ENCODE measurements at places on chromosomes 7 and 10.

GRCh38 chr7:98621573-98622482, 4.7 kb downstream of the NPTX2 start:
- DNase-seq: no peak

DNA sequence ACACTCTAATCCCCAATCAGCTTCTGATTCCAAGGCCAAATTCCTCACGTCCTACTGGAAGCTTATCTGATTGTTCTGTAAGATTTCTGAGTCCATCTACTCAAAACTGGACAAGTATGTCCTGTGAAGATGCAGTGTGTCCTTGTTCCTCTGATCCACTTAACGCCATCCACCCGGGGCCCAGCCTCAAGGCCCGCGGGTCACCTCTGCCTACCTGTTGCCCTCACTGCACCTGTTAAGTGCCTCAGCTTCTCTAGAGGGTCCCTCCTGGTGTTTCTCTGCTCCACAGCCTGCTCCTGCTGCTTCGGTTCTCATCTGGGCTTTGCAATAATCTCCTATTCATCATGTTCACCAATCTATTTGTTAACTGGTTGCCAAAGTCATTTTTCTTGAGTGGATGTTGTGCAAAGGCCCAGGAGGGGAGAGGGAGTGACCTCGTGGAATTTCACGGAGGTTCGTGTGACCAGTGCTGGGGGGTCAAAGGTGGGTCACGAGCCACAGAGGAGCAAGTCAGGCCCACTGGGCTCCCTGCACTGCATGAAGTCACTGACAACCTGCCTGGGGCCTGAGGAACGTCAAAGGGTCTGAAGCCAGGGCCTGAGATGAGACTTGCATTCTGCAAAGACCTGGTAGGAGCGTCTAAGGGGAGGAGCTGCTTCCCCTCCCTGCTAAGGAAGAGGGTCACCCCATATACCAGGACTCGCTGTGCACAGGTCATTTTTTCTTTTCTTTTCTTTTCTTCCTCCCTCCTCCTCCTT, 338.1 kb downstream of the WDR37 start:
- DNase-seq: no peak

DNA sequence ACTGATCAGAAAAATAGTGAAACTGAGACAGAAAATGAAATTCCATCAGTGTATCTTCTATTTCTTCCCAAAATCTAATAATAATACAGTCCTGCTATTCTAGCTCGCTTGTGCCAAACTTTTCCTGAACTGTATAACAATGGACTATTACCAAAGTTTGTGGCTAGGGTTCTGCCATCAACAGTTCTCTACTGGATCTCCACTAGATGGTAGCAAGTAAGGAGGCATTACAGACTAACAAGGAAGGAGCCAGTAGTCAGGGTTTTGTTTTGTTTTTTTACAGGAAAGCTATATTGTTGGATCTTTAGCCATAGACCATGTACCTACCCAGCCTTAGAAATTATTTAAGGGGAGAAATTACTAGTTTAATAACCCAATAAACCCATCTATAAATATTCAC, 10.8 kb downstream of the MTERF1 start:
- DNase-seq: no peak

GRCh38 chr10:103572347-103573204, 79.1 kb downstream of the NEURL1 start:
- DNase-seq: no peak

DNA sequence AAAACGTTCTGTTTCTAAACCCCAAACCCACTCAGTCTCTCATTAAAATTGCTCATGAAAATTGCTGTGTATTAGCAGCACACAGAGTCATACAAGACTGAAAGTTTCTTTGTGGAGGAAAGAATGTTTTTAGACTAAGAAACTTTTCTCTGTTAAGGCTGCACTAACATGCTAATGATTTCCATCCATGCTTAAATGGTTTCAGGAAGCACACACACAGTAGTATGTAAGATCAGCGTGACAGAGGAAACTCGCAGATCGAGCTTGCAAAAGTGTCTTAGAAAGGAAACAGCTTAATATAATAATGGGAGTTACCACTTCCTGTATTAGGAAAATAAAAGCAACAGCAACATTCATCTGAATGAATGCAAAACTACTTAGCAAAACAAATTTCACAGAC, 112.7 kb downstream of the ICA1 start:
- DNase-seq: no peak

DNA sequence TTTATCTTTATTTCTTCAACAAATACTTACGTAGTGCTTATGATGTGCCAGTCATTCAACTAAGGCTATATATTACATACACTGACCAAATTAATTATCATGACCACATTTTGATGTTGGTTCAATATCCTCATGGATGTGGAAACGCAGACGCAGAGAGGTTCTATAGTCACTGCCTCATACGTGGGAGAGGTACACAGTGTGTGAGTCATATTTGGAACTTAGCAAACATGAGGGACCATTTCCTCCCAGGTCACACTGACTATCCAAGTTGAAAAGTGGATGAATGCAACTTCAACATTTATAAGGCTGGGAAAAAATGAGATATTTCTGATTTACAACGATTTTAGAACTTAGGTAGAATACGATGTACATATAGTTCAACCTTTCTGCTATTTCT, 113.6 kb downstream of the PRLHR start:
- no peak for DNase-seq

DNA sequence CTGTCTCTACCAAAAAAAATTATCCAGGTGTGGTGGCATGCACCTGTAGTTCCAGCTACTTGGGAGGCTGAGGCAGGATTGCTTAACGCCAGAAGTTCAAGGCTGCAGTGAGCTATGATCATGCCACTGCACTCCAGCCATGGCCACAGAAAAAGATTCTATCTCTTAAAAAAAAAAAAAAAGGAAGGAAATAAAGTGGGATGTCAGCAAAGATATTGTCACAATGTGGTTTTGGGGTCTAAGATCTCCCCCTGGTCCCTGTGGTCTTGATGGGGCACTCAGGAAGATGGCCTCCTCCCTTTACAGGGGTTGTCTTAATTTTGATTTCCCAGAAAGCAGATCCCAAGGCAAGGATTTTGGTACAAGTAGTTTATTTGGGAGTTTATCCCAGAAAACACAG, 7.4 kb upstream of the KAZALD1 start:
- no peak for DNase-seq

DNA sequence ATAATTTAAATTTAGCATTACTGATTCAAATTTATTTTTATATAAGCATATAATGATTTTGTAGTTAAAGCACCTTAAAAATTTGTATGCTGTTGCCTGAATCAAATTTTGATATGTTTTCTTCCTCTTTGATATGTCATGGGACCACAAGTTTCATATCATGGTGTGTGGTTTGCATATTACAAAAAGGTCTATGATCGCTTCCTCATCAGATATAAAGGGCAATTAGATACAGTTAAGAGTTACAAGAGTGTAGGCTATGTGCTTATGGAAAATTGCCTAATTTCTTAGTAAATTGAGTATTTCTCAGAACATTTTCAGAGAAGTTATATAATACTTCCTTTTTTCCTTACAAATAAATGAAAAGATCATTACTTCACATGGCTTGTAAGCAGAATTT, 22.2 kb downstream of the MRC1 start:
- DNase-seq: no peak

DNA sequence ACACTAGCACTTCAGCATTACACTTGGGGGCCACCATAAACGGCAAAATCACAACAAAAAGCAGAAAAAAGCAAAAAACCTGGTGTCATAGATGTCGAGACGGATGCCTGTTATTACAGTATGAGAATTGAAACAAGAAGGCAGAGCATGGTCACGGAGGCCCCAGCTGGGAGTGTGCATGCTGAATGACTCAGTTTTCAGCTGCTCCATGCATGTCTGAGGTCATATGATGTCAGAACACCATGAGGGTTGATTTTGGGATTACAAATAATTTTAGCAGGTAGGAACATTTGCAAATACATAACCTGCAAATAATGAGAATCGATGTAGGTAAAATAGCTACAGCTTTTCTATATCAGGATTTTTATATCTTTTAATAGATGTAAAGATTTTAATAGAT, 19.1 kb downstream of the ZMYND11 start:
- no peak for DNase-seq

- no peak for DNase-seq
These were observed 1.3 kb downstream of the LDB1 start for GRCh38 chr10:102118867-102119266.

- DNase-seq: no peak
These were observed 43.8 kb upstream of the ZNF438 start for GRCh38 chr10:31075434-31075833.

DNA sequence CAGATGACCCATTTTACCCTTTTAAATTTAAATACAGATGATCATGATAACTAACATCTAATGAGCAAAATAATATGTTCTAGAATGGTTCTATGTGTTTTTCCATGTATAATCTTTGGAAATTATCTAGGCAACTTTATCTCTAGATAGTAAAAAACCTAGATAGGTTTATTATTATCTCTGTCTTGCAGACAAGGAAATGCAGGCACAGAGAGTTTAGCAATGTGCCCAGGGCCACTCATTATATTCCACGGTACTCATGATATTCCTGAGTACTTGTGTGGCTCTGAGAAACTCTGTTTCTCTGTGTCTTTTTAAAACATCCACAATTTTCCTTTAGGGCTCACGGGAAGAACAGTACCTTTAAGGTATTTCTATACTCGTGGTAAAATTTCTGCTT, 26.4 kb upstream of the SNX13 start:
- no peak for DNase-seq

DNA sequence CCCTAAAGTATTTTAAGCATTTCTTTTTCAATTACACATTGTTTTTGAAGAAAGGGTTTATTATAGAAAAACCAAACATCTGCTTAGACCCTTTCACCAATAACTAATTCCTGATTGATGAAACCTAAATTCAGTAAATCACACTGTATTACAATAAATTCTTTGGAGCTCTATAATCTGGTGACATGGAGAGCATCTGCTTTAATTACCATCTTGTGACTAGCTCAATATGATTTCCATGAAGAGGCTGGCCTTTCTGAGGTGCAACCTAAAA, 9.7 kb downstream of the HYCC1 start:
- DNase-seq: no peak

GRCh38 chr10:122544493-122544892, 16.1 kb upstream of the DMBT1 start:
- DNase-seq: no peak

- no peak for DNase-seq
These were observed 46.3 kb upstream of the ELMO1 start for GRCh38 chr7:37494926-37495325.

DNA sequence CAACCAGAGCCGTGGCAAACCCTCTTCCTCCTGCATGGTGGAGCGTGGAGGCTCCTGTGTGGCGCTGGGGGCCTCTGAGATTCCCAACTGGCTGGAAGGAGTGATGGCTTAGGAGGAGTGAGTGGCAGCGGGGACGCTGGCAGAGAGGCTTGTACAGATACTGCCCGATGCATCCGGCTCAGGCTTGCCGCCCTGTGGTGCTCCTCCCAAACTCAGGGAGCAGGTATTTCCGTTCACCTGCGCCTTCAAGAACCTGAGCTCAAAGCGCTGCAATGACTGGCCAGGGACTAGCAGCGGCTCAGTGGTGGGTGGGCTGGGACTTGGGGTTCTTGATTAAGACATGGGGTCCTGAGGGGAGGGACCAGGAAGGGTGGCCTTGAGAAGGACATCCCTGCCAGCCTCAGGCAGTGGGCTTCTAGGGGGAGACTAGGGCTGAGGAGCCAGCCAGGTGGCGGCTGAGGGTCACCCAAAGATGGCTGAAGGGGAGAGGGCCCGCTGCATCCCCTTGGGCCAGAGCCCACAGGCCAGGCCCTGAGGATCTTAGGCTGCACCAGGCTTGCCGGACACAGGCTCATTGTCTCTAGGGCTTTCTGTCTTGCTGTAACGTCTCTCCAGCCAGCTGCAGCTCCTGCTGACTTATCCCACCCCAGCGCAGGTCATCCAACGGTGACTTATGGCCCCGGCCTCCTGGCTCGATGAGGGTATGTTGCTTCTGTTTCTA, 3.2 kb downstream of the ZNF775 start:
- DNase-seq: no peak

DNA sequence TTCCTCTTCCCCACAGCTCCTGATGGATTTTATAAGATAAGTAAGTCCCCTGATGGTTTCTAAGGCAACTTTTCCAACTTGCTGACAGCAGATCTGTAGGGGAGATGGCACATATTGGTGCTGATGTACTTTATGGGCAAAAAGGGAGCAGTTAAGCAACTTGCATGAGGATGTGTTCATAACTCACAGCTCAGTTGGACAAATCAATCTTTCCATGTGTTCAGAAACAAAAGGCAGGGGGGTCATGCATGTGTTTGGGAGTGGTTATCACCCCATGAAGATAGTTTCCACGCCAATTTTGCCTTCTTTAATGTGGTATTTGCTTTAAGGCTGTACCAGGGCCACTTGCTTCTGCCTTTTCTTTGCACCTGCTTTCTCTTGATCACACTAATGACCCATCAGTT, 6.1 kb downstream of the RBM20 start:
- DNase-seq: no peak

DNA sequence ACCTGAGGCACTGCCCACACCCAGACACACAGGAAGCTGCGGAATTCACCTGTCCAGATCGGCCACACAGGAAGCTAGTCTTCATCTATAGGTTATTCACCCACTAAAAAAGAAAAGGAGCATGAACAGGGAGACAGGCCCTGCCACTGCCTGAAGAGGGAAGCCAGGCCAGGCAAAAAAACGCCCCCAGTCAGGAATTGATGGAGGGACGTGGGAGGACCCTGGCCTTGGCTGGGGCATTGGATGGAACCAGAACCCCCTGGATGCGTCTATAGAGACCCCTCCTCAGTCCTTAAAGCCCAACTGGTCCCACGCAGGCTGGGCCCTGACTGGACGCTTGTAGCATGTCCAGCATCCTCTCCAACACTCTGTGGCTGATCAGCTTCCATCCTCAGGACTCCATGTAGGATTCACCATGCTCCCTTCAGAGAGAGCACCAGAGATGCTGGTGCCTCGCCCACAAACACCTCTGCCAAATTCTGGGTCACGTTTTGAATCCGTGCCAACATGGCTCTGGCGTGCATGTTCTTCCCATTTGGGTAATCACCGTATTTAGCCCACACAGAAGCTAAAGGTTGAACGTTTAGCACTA, 259.3 kb upstream of the TCERG1L start:
- DNase-seq: no peak

- no peak for DNase-seq
These were observed 18.2 kb downstream of the TMEM176B start for GRCh38 chr7:150781961-150782360.

- DNase-seq: no peak
These were observed 6.6 kb upstream of the TPK1 start for GRCh38 chr7:144842377-144842851.

- DNase-seq: no peak
These were observed 131.1 kb downstream of the KCND2 start for GRCh38 chr7:120404042-120404441.

- no peak for DNase-seq
These were observed 49.3 kb upstream of the RAB11FIP2 start for GRCh38 chr10:118096022-118096421.

- DNase-seq: no peak
These were observed 87.5 kb downstream of the NEBL start for GRCh38 chr10:20809631-20810030.

- DNase-seq: no peak
These were observed 755.2 kb upstream of the SORCS1 start for GRCh38 chr10:107919626-107920235.

GRCh38 chr10:99395750-99396445, 34.5 kb downstream of the GOT1 start:
- no peak for DNase-seq

- DNase-seq: no peak
These were observed 65.1 kb downstream of the MARCHF5 start for GRCh38 chr10:92356041-92356440.

Data from NCI-H2081 treated with DMSO at 0.1 percent for 48 hours (cell line).